ENCODE measurements at places on chromosomes 2 and 18.

GRCh38 chr18:69758458-69758857 lies 189.2 kb downstream of the CD226 start:
- DNase-seq, result peak; percentile 59

DNA sequence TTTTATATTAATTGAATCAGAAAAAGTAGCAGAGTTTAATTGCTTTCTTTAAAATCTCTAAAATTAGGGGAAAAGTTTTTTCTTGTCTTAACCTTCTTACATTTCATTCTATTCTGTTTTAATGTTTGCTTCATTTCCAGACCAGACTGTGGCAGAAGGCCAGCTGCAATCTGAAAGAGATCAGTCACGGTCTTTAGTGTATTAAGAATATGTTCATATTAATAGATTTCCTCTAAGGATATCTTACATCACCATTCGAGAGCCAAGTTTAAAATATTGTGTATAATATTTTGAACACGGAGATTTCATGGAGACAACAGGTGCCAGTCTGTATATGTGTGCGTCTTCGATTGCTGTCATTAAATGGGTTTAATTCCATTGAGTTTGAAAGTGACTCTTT lies 230.9 kb upstream of the ZSWIM2 start:
- peak; percentile 43 for DNase-seq

DNA sequence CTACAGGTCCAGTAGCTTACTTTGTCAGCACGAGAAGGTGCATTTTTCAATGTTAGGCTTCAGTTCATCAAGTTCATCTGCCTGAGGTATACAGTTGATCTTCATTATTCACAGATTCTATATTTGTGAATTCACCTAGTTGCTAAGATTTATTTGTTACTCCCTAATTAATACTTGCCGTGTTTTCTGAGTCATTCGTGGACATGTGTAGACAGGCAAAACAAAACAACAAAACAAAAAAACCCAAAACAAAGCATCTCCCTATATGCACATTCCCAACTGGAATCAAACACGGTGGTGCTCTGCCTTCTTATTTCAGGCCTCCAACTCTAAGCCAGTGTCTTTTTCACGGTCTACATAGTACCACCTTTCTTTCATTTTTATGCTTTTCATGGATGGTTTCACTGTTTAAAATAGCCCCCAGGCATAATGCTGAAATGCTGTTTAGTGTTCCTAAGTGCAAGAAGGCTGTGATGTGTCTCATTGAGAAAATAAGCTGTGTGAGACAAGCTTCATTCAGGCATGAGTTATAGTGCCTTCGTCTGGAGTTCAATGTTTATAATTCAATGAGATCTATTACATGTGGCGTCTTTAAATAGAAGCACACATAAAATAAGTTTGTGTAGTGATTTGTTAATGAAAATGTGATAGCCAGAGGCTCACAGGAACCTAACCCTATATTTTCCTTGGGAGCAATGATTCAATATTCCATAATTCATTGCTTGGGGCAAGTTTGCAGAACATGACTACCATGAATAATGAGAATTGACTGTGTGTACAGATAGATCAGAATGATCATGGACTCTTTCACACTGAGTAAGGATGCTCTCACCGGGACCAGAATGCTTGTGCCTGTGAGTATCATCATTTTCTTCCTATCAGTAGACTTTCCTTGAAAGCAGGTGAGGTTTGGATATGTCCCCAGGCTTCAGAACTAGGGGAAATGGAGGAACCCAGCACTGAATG lies 24.6 kb downstream of the ITGB6 start:
- no peak for DNase-seq

DNA sequence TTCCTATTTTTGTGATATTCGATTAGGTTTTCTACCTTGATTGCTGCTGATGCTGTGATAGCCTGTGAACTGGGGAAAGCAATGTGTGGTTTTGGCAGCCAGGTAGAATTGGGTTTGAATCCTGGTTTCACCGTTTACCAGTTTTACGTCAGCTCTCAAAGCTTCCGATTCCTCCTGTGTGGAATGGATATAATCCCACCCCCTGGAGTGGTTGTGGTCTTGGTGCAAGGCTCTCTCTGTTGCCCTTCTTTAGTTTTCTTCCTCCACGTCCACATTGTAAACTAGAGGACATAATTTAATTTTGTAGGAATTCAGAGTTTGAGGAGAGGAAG lies 45.0 kb downstream of the PHLPP1 start:
- no peak for DNase-seq

DNA sequence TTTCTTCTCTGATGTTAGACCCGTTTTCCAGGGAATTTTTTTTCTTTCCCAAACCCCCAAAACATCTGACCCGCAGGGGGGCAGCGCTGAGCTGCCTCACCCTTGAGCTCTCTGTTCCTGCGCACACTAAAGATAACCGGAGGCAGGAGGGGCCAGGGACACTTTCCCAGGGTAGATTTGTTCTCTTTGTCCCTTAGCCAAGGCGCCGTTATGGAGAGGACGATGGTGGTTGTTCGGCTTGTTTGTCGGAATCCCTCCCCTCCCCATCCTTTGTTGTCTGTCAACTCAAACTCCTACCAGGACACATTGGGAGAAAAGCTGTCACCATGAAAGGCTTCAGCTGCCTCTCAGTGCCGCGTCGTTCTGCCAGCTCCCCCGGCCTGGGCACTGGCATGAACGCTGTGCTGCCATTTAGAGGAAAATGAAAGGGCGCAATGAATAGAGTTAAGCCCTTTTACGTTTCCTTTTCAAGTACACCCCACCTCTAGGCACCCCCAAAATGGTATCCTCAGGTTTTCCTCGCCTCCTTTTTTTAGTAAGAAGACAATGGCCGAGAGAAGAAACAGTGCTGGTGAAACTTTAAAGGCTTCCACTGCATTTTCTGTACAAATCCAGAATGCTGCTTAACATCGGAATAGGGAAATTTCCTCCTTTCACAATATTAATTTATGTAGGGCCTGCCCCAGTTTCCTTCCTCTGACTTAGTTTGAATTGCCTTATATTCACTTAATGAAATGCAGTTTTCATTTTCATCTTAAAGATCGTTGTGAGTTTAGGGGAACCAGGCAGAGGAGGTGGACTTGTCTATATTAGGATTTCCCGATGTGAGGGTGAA lies 62.1 kb downstream of the RND3 start:
- no peak for DNase-seq

- DNase-seq, result no peak
Measured at GRCh38 chr18:54202851-54203250, 21.6 kb downstream of the MBD2 start.

DNA sequence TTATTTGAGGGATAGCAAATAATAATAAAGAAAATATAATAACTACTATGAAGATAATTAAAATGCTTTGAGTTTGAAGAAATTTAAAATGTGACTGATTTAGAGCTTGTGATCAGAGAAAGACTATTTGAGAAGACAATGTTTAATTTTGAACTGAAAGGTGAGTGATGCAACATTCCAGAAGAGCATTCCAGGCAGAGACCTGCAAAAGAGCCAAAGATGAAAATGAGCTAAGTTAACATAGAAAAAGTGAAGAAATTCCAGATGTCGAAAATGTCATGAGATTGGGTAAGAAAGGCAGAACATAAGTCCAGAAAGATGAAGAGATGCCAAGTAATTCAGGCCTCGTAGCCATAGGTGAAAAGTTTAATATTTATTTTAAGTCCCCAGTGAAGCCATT lies 215.8 kb downstream of the FSIP2 start:
- no peak for DNase-seq

- DNase-seq, result no peak
Measured at GRCh38 chr2:39326644-39327043, 82.9 kb upstream of the CDKL4 start.

DNA sequence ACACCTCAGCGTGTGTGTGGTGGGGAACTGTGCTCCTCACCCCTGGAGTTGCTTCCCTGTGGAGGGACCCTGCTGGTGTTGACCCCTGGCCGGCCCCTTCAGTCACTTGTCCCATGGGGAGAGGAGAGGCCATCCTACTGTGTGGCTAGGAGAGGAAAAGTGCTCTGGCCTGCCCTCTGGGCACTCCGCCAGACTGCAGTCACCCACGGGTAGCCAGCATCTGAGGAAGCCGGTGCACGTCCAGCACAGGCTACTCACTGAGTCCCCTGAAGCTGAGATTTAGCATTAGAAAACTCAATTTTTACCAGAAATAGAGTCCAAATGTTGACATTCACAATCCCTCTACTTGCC lies 211.5 kb upstream of the RAB6C start:
- no peak for DNase-seq

DNA sequence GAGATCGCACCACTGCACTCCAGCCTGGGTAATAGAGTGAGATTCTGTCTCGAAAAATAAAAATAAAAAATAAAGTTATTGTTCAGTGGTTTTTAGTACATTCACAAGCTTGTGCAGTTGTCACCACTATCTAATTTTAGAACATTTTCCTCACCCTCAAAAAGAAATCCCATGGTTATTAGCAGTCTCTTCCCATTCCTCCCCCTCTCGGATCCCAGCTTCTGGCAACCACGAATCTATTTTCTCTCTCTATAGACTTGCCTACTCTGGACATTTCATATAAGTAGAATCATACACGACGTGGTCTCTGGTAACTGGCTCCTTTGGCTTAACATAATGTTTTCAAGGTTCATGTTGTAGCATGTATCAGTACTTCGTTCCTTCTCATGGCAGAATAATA lies 38.6 kb downstream of the CABLES1 start:
- DNase-seq, result no peak

DNA sequence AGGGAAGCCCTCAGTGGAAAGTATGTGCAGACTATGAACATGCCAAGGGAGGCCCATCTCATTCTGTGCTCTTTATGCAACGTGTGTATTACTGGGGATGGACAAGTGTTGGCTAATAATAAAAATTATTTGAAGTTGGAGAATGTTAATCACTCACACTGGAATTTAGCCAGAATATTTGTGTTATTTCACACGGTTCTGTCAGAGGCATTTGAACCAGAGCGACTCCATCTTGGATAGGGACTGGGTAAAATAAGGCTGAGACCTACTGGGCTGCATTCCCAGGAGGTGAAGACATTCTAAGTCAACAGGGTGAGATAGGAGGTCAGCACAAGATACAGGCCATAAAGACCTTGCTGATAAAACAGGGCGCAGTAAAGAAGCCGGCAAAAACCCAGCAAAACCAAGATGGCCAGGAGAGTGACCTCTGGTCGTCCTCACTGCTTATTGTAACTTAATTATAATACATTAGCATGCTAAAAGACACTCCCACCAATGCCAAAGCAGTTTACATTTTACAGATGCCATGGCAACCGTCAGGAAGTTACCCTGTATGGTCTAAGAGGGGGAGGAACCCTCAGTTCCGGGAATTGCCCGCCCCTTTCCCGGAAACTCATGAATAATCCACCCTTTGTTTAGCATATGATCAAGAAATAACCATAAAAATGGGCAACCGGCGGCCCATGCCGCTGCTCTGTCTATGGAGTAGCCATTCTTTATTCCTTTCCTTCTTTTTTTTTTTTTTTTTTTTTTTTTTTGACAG lies 2.6 kb upstream of the FZD5 start:
- DNase-seq, result peak; percentile 18

DNA sequence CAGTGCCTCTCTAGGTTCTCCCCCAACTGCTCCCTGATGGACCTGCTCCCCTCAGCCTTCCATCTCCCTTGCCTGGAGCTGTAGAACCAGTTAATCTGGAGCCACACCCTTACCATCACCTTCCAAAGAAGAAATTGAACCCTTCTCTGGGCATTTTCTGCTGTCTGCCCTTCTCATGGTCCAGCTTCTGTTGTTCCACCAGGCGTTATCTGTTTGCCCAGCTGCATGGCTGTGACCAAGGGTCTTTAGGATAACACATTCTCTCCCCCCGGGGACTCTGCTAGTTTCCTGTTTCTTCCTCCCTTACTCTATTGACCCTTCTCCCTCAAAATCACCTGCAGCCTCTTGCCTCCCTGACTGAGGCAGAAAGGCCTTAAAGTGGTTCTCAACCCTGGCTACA lies 3.2 kb upstream of the ANKRD53 start:
- no peak for DNase-seq

DNA sequence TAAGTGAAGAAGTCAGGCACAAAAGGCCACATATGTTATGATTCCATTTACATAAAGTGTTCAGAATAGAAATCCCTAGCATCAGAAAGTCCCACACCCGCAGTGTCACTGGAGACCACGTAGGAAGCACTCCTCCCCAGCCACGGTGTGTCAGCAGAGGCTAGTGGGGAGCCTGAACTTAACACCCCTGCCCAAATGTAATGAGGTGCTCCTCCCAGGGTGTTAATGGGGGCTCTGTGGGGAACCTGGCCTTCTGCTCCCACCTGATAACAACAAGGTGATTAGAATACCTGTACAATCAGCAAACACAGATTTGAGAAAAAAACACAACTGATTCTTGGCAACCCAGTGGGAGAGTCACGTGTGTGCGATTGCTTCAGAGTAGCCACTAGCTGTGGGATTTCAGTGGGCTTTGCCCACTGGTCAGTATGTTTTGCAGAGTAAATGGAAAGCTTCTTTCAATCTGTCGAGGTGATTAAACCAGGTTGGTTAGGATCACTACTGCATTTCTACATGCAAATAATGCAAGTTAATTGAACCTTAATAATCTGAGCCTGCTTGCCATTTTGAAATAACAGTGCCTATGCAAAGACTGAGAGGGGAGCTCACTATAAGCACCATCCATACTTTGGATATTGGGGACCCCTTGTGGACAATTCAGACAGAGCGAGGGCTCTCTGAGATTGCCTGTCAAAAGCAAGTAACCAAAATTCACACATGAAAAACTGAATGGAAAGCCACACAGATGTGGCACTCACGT lies 20.6 kb upstream of the ATRAID start:
- peak; percentile 64 for DNase-seq

Data from fibroblast of skin of abdomen (primary cell).